ENCODE measurements at places on chromosomes 1 and 21.

DNA sequence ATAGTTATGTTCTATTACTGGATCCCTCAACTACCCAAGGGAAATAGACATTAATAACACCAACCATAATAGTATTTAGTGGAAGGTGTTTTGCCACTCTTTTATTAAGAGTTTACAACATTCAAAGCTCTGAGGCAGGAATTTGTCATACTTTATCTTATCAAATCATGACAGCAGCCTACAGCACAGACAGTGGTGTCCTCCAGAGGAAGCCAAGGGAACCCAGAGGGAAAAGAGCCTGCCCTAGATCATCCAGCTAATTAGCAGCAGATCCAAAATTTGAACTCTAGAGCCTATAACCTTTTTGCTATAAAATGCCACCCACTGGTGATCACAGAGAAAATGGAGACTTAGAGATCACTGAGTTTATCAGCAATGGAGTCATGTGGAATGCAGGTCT lies 18.2 kb downstream of the VAV3 start:
- DNase-seq, result no peak

GRCh38 chr1:25568090-25568833 lies 24.9 kb downstream of the LDLRAP1 start:
- peak; percentile 75 for DNase-seq

GRCh38 chr1:224734261-224734935 lies 118.3 kb downstream of the CNIH3 start:
- DNase-seq, result no peak

- no peak for DNase-seq
Observed at GRCh38 chr1:227009937-227010336, 69.8 kb downstream of the COQ8A start.

DNA sequence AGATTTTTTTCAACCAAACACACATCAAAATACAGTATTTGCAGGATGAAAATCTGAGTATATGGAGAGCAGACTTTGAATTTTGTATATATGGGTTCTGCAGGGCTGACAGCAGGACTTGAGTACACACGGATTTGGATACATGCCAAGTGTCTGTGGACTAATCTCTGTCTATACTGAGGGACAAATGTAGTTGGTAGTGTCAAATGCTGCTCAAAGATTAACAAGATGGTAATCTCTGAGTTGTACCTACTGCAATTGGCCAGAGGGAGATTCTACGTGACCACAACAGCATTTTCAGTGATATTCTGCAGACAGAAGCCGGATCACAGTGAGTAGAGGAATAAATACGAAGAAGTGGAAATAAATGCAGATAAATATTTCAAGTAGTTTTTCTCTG lies 43.4 kb downstream of the SHCBP1L start:
- DNase-seq, result no peak

DNA sequence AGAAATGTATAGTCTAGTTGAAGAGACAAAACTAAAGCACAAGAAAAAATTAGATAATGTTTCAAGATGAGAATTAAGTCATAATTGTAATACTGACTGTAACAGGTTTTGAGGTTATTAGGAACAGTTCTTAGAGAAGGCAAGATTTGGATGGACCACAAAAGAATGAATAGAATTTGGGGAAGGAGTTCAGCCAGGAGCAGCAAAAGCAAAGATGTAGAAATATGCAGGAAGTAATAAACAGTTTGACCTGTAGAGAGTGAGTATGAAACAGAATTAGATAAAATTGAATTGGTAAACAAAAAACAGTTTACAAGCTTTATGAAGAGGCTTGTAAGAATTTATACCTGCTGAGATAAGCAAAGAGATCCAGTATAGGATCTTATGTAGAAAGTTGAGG lies 16.3 kb downstream of the VPS45 start:
- peak; percentile 21 for DNase-seq

DNA sequence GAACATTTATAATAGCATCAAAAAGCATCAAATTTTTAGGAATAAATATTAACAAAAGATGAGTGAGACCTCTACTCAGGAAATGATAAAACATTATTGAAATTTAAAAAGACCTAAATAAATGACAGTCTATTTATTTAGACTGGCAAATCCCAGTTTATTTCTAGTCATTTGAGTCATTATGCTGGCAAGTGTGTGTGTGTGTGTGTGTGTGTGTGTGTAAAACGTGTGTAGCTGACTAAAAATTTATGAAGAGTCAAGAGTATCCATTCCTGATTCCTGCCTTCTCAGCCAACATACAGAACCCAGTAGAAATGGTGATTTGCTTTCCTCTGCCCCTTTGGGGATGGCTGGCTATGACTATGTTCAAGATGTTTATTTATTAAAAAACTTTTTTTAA lies 46.2 kb downstream of the OSBPL9 start:
- DNase-seq, result no peak

DNA sequence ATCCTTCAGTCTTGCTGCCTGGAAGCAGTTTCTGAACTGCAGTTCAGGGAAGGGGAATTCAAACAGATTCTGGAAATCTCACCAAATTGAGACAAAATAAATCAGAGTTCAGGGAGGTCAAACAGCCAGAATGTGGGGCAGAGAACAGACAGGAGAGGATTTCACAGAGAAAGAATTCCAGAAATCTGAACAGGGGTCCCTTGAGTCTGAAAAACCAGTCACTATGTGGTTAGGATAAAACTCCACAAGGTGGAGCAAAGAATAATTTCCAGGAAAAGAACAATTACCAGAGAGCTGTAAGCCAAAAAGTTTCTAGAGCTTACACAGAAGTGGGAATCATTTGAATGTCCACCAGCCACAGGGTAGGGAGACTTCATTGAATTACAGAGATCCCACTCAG lies 84.7 kb downstream of the URB2 start:
- no peak for DNase-seq

DNA sequence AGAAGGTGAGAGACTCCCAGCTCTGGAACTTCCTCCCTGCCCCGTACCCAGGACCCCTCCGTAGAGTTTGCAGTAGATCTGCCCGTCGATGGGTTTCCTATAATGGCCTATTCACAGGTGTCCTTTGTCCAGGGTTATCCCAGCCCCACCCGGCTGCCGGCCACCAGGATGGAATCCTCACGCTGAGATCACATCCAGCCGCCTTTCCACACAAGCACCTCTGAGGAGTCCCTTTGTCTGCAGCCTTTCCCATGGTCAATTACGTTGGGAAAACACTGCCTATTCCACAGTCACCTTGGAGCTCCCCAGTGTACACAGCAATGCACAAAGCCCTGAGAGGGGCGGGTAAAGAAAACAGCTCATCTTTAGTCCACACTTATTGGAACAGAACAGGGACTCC lies 190.0 kb upstream of the EDN2 start:
- no peak for DNase-seq

GRCh38 chr1:211606914-211607753 lies 28.2 kb upstream of the SLC30A1 start:
- peak; percentile 71 for DNase-seq

DNA sequence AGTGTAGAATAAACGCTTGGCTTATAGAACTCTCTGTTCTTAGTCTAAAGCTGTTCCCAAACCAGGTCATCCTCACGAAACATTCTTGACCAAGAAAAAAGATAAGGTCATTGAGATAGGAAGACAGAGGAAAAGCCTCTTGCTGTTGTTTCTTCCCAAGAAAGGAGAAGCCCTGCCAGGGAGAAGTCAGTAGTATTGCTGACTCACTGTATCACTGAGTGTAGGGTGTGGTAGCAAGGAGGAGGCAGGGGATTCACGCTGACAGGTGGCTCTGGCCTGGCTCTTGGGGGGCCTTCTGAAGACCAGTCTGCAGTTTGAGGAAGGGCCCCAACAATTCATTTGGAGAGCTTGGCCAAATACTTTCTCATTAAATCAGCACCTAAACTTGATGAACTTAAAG lies 97.8 kb downstream of the CD247 start:
- DNase-seq, result peak; percentile 31

DNA sequence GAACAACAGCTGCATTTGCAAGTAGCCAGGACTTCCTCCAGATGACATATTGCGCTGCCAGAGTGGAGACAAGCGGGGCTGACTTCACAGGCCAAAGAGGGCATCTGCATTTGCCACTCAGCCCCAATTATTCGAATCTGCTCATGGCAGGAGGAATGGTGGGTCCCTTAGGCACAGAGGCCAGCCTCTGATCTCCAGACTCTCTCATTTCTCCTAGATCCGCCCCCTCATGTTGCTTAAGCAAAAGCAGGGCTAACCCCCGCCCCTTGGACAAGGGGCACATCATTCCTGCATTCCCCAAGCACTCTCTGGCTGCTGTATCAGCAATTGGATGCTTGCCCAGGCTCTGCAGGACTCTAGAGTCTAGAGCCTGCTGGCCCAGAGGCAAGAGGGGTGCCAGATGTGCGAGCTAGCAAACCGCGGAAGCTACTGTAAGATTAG lies 262.4 kb downstream of the ST6GALNAC3 start:
- DNase-seq, result peak; percentile 72

- DNase-seq, result no peak
Observed at GRCh38 chr1:174800876-174801275, 198.9 kb upstream of the CACYBP start.

GRCh38 chr1:232036181-232036933 lies 409.8 kb downstream of the DISC1 start:
- DNase-seq, result no peak

- DNase-seq, result no peak
Observed at GRCh38 chr1:44409757-44410156, 4.7 kb downstream of the RNF220 start.

GRCh38 chr21:35465741-35466140 lies 416.6 kb upstream of the RUNX1 start:
- DNase-seq, result no peak

DNA sequence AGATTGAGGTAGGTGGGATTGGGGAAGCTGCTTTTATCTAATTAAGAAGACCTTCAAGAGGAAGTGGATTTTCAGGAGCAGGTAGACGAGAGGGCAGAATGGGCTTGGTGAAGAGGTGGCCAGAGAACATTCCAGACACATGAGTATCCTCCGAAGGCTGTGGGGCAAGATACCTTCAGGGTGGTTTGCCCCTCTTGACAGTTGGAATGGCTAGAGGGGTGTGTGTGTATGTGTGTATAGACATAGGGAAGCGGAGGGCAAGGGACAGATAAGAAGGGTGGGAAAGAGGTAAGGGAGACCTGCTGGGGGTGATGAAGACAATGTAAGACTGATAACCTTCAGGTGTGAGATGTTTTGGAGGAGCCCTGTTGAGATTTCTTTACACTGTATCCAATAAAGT lies 46.8 kb upstream of the TSPAN2 start:
- peak; percentile 18 for DNase-seq

- no peak for DNase-seq
Observed at GRCh38 chr1:41419584-41420295, 58.5 kb downstream of the FOXO6 start.
